Urothelium cell line (cell line): ENCODE measurements at places on chromosomes 3 and 15.

DNA sequence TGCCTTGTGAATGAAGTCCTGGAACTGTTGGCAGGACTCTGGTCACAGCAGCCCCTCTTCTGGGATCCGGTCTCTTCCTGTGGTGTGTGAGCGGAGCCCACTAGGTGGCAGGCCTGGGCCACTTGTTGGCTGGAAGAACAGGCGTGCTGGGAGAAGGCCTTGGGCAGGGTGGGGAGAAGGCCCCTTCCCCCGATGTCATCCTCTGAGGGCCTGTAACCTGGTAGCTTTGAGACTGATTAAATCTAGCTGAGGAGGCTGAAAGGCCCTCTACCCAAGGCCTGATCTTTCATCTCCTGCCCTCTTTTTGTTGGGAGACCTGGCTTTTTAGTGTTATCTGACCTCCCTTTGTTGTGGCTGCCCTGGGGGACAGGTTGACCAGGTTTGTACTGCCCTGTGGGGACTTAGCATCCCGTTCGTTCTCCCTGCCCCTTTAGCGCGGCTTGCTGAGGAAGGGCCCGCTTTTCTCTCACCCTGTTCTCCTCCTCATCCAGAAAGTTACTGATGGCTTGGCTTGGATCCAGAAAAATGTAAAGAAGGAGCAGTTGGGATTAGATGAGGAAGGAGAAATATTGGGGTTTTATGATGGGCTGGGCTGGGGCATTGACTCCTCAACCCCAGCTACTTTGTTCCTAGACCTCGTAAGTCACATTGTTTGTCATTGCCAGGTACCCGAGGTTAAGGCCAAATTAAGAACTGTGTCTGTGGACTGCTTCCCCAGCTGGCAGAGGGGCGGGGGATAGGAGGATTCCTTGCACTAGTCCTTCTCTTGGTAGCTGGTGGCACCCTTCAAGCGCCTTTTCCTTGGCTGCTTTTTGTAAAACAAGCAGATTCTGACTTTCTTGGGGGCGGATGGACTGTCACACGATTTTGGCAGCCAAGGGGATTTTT, 48.5 kb downstream of the CHCHD6 start:
- peak; percentile 84 for DNase-seq

DNA sequence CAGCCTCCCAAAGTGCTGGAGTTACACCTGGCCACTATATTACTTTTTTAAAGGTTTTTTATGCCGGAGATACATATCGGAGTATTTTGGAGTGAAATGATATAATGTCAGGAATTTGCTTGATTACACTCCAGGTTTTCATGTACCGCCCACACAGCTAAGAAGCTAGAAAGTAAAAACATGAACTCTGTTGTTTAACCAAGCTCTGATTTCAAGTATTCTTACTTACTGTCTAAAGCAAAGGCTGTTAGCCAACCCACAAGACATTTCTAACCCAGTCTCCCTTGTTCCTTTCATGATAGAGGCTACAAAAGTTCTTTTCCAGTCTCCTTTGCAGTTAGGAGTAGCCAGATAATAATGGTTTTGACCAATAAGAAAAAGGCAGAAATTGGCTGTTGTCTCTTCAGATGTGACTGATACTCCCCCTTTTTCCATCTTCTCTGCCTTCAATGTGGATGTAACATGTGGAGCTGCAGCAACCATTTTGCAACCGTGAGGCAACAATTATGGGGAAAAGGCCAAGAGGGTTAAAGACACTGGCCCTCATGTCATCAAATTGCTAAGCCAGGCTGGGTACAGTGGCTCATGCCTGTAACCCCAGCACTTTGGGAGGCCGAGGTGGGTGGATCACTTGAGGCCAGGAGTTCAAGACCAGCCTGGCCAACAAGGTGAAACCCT, 6.1 kb upstream of the CP start:
- no peak for DNase-seq

- no peak for DNase-seq
Measured at GRCh38 chr3:121126707-121127035, 218.7 kb downstream of the STXBP5L start.

DNA sequence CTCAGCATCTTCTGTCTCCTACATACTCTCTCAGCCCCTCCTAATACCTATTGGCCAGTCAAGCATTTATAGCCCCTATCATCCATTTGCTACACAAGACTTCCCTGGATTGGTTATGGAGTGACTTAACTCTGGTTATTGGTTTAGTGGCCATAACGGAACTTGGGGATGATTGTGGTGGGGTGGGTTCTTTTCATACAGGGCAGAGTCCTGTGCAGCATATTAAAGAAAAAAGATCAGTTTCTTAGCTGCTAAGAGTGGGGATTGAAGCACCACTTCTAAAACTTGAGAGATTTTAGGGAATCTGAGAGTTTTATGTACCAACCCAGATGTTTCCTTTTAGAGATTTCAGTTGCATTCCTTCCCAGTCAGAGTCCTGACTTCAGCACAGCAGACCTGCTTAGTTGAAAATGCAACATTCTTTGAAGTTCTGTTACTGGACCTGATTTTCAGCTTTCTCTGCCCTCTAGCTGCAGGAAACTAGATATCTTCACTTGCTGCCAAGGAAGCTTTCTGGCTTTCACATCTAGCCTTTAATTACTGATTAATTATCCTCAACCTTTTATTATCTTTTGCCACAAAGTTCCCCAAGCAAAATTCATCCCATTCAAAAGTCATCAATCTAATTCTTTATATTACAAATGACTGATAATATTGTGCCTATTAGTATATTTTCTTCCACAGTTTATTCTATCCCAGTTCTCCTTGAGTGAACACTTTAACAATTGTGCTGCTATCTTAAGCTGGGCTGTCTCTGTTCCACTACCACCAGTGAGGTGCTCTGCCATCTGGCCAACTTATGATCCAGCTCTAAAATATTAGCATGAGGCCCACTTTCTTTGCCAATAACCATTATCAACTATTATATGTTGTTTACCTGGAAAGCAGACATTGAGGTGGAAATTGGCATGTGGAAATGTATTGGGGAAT, 906.0 kb upstream of the ALCAM start:
- no peak for DNase-seq

- DNase-seq = peak; percentile 40
Measured at GRCh38 chr3:52456169-52456799, 880 bp downstream of the NISCH start.

- no peak for DNase-seq
Measured at GRCh38 chr3:162555761-162556160, 1059.2 kb downstream of the OTOL1 start.

- no peak for DNase-seq
Measured at GRCh38 chr15:77370580-77370979, 49.3 kb downstream of the PEAK1 start.

- peak; percentile 67 for DNase-seq
Measured at GRCh38 chr3:62876064-62876463, 848 bp upstream of the CADPS start.

DNA sequence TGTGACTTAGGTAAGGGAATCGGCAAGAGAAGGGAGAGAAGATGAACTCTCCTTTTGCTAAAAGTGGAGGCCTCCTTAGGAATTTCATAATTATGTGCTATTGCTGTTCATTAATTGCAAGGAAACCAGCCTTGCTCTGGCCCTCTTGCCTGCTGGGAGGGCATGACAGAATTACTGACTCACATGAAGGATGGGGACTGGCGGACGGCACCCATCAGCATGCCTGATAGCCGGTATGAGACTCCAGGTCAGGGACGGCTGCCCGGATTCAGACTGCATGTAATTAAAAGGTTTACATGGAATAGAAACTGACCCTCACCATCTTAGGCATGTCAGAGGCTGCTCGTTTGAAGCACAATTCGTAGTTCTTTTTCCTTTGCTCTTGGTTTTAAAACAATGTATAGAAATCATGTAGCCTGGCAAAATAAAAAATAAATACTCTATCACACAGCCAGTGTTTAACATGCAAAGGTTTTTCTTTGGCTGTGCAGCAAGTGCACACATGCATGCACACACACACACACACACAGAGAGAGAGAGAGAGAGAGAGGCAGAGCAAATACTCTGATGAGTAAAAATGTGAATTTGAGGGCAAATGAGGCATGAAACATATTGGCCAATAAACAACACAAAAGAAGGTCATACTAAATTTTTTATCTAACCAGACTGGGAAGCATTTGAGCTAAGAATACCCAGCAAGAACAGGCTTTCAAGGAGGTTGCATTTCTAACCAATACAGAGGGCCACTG, 82.7 kb downstream of the FOXB1 start:
- DNase-seq = no peak

- DNase-seq = peak; percentile 16
Measured at GRCh38 chr3:10883478-10884234, 67.6 kb downstream of the SLC6A11 start.

DNA sequence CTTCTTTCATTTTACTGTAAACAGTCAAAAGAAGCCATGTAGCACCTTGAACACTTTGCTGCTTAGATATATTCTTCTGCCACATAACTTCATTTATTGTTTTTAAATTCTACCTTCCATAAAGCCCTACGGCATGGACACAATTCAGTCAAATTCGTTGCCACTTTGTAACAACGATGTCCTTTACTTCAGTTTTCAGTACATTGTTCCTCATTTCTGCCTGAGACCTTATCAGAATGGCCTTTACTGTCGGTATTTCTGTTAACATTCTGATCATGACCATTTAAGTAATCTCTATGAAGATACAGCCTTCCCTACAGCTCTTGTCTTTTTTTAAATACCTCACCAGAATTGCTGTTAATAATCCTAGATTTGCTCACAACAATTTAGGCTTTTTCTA, 466.9 kb downstream of the NAALADL2 start:
- no peak for DNase-seq

GRCh38 chr3:159669766-159670165, 318.9 kb upstream of the IL12A start:
- no peak for DNase-seq

GRCh38 chr3:59189526-59189925, 139.7 kb upstream of the CFAP20DC start:
- no peak for DNase-seq

- no peak for DNase-seq
Measured at GRCh38 chr3:119562307-119562961, 3.0 kb upstream of the CD80 start.

DNA sequence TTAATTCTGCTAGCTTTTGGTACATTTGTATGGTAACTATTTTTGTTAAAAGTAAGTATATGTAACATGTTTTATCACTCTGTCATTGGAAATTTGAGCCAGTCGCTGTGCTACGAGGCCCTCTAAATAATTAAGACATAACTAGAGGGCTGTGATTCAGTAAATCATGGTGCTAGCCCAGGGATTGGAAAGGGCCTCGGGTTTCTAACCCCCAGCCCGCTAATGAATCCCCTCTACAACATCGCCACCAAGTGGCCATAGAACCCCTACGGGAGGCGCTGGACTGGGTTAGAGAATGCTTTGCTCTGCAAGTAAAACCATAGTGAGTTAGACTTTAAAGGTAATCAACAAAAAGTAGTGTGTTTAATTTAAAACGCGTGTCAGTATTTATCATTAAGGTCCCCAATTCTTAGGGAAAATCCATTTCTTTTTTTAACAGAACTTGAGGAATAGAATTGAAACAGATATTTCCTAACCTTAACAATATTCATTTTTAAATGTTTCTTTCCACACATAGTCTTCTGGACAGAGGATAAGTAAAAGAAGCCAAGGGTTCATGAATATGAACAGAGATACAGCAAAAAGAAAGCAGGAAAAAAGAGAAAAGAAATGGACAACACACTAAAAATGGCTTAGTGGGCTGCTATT, 744.7 kb downstream of the EPHA3 start:
- DNase-seq = peak; percentile 70

DNA sequence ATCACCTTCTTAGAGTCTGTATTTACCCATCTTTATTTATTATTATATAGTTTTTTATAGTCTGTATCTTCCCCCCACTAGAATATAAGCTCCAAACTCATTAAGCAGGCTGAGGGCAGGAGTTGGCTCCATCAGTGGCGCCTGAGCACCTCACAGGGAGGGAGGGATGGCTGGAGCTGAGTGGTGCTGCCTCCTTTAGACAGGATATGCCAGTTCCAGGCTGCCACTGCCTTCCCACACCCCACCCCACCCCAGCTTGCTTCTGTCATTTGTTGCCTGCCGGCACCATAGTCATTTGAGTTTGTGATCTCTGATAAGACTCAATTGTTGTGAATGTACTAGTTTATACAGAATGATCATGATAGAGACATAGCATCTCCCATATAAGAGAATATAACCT, 85.5 kb downstream of the KLHL25 start:
- no peak for DNase-seq

DNA sequence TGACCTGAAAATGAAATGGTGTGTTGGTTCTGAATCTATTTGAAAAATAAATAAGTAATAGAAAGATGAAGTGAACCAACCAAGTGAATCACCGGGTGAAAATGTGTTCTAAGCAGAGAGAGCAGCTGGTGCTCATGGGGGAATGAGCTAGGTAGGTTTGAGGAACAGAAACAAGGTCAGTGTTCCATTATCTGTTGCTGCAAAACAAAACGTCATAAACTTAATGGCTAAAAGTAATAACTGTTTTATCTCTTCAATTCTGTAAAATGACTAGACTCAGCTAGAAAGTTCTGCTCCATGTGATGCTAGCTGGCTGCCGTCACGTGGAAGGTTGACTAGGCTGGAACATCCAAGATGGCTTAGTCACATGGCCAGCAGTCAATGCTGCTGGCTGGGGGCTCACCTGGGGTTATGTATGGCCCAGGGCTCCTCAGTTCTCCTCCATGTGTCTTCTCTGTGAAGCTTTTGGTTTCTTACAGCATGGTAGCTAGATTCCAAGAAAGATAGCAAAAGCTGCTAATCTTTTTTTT, 13.3 kb upstream of the SH3BP5 start:
- DNase-seq = no peak

DNA sequence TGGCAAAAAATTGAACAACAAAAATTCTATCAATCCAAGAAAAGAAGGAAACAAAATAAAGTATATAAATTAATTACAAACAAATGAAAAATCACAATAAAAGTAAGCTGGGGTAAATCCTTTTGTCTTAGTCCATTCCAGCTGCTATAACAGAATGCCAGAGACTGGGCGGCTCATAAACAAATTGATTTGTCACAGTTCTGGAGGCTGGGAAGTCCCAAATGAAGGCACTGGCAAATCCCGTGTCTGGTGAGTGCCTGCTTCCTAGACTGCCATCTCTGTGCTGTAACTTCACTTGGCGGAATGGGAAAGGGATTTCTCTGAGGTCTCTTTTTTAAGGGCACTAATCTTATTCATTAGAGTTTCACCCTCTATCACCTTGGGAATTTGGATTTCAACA, 53.6 kb upstream of the RPL35A start:
- DNase-seq = no peak

- DNase-seq = no peak
Measured at GRCh38 chr15:39582977-39583595, 2.2 kb downstream of the THBS1 start.

DNA sequence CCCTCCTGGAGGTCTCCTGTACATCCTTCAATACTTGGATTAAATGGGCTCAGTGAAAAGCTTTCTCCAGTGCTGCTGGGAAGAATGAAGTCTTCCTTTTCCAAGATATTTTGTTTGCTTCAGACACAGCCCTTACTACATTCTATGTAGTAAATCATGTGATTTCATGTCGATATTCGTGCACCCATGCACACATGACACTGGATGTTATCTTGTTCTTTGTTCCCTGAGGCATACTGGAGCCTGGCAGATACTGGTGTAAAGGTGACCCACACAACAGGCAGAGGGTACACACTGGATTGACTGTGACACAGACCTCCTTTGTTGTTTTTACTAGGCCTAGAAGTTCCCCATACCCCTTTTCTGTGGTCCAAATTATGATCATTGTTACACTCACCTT, 40.3 kb upstream of the ATP2C1 start:
- DNase-seq = no peak

GRCh38 chr3:10712121-10712520, 103.9 kb upstream of the SLC6A11 start:
- no peak for DNase-seq
